ENCODE measurements at places on chromosomes 5 and 9.

DNA sequence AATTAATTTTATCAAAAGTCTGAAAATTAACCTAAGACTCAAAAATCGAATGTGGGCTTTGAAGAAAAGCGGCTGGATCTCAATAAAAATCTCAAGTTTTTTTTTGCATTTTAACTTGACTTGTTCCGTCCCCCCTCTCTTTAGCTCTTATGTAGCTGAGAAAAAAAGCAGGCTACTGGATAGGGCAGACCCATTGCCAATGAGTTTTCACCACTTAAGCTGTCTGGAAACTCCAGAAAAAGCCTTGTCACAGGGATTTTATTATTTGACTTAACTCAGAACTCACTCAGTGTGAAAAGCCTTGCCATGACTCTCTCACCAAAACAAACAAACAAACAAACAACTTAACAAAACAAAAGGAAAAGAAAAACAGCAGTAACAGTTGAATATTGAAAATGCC lies 247.4 kb downstream of the CDH9 start:
- no peak for DNase-seq

DNA sequence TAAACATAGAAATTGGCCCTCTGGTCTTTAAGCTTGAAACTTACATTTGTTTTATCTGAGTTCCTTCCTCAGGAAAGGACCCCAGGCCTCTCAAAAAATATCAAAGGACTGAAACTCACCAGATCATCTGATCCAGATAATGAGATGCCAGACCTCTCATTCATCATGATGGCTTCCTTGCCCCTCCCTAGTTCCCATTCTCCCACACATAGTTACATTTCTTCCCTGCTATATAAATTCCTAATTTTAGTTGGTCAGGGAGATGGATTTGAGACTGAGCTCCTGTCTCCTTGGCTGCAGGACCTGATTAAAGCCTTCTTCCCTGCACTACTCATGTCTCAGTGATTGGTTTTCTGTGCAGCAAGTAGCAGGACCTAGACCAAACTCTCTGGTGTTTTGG lies 119.4 kb upstream of the SPIN1 start:
- DNase-seq = no peak

DNA sequence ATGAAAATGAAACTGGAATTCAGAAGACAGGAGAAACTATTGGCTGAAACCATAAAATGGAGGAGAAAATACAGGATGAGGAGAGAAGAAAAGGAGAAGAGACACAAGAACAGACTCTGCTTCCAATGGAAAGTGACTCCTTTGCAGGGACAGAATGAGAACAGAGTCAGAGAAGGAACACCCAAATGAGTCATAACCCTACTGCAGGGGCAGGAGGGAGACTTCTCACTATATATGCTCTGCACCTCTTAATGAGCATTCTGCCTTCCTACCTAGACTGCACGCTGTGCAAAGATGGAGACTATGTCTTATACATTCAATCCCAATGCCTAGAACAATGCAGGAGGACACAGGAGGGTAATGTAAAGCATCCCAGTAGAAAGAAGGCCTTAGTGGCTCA lies 2.1 kb downstream of the SAXO1 start:
- peak; percentile 46 for DNase-seq

DNA sequence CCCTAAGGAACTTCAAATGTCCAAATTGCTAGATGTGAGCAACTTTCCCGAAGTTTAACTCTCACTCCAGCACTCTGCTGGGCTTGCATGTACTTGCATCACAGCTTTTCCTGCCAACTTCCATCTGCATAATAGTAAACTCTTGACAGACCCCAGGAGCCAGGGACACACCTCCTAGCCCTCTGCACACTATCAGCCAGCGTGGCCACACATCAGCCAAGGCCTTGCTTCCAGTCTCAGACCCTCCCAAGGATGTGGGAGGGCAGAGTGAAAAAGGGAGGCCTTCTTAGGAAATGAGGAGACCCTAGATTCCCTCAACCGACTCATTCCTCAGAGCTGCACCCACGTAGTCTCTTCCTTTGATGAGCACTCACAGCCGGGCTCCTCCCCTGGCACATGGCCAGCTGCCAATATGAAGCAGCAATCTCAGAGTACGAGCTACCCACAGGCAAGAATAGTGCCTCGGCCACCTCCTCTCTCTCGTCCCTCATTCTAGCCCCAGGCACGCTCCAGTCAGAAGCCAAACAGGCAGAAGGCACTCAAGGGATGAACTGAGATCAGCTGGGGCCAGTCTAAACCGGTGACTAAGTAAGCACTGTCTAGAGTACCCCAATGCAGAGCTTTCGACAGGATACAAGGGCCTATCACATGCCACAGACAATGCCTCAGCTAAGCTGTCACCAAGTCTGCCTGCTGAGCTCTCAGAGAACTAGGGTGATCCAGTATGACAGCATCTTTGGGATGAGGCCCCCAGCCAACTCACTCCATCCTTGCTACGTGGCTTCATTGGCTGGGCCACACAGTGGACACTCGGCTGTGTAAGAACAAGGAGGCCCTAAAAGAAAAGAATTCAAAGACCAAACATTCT lies 2.3 kb downstream of the P4HA2 start:
- DNase-seq = peak; percentile 94

All from epithelial cell of esophagus (primary cell).